ENCODE measurements at places on chromosomes 6 and 20.

DNA sequence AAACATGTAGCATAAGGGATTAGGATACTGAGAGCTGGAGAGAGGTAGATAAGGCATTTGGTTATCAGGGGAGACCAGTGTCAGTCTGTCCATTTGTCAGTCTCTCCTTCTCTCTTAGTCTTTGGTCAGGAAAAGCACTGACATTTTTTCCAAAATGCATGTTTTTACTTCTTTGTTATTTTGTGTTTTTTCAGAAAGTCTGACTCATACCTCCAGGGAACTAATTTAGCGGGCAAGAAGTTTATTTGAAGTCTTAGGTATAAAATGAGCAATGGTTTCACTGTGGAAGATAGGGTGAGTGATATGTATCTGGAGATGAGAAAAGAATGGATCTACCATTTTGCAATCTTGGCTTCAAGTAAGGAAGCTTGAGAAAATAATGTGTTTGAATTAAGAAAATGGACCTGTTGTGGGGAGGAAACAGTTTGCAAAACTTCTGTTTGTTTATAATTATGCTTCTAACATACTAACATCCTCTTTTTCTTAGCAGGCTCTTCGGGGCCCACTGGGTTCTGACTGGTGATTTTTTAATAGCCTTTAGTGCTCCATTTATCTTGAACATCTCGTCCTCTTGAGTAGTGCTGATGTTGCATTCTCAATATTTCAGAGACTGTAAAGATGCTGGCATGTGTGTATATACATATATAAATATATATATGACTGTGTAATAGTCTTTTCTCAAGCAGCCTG is 66.9 kb upstream of the FABP7 start:
- no peak for DNase-seq

- no peak for DNase-seq
Measured at GRCh38 chr6:109678240-109678639, 12.8 kb downstream of the AK9 start.

GRCh38 chr6:79686707-79687309 is 55.7 kb downstream of the SH3BGRL2 start:
- no peak for DNase-seq

GRCh38 chr6:35638679-35639078 is 50.0 kb downstream of the FKBP5 start:
- no peak for DNase-seq

- DNase-seq, result no peak
Measured at GRCh38 chr6:82711105-82711827, 347.6 kb downstream of the TPBG start.

DNA sequence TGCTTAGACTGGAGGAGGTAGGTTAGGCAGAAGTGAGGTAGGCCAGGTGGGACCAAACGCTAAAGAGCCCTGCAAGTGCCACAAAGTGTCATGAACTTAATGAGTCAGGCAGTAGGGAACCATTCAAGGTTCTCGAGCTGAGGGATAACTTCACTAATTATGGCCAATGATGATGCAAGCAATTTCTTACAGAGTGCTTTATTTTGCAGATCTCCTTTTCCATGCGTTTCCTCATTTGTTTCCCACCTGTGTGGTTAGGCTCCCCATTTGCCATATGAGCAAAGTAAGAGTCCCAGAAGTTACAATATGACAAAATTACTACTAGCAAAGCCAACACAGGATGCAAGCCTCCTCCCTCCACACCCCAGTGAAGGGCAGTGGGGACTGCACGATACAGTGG is 36.5 kb upstream of the PSMF1 start:
- no peak for DNase-seq

DNA sequence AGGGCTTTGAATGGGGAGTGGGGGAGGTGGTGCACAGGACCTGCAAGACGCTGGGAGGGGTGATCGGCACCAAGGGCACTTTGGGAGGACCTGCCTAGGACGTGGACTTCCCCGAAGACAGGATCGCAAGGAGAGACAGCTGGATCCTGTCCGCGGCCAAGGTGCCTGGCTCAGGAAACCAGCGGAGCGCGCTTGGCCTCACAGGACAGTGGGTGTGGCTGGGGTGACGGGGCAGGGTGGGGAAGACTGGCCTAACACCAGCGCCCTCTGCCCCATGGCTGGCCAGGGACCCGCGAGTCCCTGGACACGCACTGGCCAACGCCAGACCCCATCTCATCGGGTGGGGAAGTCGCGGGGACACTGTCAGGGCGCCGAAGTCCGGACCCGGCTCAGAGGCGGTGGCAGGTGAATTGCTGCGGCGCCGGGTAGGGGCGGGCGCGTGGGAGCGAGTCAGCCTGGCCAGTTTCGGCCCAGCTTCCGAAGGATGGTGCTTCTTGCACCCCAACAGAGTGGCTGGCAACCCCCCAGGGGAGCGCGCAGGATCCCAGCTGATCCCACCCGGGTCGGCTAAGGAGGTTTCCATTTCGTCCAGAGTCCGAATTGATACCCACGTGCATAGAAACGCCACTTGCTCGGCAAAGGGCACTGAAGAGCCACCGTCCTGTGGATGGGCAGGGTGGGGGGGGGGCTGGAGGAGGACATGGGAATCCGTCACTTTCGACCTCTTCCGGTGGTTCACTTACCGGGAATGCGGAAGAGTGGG is 785 bp upstream of the THBD start:
- DNase-seq, result no peak

DNA sequence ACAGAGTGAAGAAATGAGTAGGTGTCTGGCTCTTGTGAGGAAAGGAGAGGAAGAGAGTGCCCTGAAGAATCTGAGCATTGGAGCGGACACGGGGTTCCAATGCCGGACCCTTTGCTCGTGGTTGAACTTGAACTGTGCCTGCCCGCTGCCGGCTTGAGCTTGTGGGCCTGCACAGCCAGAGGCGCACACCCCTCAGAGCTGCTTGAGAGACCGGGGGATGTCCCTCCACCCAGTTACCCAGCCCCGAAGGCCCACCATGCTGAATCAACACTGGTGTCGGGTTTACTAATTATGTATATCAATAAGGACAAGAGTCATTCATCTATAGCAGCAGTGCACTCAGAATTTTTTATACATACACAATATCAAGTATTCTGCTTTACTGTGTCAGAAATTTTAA is 218.3 kb upstream of the CST7 start:
- DNase-seq, result no peak

DNA sequence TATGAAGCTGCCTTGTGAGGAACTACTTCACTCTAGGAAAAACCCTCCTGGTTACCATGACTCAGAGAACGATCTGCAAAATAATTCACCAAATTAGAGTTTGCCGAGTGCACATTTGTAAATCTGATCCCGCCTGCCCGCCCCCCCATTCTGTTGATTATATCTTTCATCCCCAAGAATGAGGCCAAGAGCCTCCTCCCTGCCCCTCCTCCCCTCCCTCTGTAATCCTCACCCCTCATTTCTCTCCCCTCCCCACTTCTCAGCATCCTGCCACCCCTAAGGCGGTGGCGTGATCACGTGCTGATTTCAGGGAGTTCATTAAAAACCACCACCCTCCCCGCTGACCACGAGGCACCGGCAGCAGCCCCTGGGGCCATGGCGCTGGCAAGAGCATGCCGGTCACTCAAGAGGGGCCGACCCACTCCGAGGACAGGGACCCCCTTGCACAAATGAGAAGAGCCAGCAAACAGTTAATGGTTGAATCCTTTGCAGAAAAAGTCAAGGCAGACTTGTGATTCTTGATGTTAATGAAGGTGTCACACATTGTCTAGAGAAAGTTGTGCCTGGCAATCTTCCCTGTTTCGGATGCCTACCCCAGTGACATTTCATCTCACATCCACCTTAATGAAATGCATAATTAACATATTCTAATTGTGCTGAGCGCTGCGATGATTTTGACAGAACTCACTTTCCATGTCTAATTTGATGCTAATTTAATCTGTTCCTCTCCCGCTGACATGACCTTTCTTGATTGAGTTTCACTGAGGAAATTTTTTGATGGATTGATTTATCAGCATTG is 247.9 kb downstream of the ZNF217 start:
- no peak for DNase-seq

DNA sequence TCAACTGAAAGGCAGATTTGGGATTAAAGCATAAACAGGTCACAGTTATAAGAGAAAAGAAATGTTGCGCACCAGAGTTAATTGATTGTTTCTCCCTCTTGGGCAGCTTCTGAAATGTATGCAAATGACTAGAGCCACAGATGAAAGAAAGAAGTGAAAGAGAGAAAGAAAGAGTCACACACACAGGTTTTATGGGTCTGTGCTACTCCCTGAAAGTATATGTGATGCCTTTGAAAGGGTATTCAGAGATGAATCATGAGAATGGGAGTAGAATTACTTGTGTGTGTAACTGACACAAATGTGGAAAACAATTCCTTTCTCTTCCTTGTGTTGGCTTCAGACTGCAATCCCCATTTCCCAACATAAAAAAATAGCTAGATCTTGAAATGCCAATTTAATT is 196.9 kb downstream of the FOXA2 start:
- no peak for DNase-seq

DNA sequence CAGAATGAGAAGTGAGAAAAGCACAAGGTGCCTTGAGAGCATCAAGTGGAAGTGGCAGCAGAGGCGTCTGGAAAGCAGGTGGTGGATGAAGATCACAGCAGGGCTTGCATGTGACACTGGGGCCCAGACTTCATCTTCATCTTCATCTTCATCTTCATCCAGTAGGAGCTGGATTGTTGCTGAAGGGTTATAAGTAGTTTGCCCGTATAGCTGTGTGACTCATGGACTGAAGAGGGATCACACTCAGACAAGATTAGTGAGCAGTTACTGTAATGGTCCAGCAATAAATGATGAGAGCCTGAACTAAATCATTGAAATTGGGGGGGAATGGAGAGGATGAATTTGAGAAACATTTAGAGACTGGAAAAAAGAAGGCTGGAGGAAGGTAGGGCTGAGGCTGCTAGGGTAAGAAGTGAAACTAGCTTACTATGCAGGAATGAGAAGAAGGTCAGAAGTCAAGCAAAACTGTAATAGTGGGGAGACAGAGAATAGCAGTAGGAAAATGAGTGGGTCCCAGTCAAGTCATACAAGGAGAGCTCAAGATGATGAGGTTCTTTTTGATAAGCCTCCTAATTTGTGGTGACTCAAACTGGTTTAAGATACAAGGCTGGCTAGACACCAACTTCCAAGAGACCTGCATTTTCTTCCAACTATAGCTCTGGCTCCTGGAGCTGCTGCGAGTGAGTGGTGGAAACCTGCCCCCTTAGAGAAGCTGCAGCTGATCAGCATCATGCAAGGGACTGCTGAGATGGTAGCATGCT is 92.3 kb upstream of the BEND6 start:
- DNase-seq, result no peak

GRCh38 chr20:63122626-63123025 is 93.3 kb downstream of the YTHDF1 start:
- no peak for DNase-seq
